ENCODE measurements at places on chromosomes 4 and X. TPM values are rescaled to one million over a fixed set of nuclear protein-coding genes. Genes with fewer than 3 reads are reported as not detected.
A peak's percentile ranks its signal among the peaks of the same experiment; 100 is the strongest.

- no peaks in the 10 kb centered on the region for H3K36me3 ChIP-seq
- H3K4me1 ChIP-seq: peaks cover 12% of the 10 kb centered on the region
- no peak overlapping the region for H3K4me3 ChIP-seq
- no peaks in the 10 kb centered on the region for H3K27me3 ChIP-seq
These were observed 11.9 kb upstream of the ZNF157 start for GRCh38 chrX:47358387-47359065.

Gene TLR2
- total RNA-seq: 3.5 TPM

- H3K27ac ChIP-seq: no peak overlapping the region
- DNase-seq: no peak
- H3K36me3 ChIP-seq: no peaks in the 10 kb centered on the region
- no peaks in the 10 kb centered on the region for H3K27me3 ChIP-seq
These were observed 44.3 kb upstream of the DCLK2 start for GRCh38 chr4:150033901-150034300.

Gene GAGE12F
- not detected for total RNA-seq

Gene FAM133A
- total RNA-seq: not detected

Gene ITM2A
- total RNA-seq: 169 TPM

DNA sequence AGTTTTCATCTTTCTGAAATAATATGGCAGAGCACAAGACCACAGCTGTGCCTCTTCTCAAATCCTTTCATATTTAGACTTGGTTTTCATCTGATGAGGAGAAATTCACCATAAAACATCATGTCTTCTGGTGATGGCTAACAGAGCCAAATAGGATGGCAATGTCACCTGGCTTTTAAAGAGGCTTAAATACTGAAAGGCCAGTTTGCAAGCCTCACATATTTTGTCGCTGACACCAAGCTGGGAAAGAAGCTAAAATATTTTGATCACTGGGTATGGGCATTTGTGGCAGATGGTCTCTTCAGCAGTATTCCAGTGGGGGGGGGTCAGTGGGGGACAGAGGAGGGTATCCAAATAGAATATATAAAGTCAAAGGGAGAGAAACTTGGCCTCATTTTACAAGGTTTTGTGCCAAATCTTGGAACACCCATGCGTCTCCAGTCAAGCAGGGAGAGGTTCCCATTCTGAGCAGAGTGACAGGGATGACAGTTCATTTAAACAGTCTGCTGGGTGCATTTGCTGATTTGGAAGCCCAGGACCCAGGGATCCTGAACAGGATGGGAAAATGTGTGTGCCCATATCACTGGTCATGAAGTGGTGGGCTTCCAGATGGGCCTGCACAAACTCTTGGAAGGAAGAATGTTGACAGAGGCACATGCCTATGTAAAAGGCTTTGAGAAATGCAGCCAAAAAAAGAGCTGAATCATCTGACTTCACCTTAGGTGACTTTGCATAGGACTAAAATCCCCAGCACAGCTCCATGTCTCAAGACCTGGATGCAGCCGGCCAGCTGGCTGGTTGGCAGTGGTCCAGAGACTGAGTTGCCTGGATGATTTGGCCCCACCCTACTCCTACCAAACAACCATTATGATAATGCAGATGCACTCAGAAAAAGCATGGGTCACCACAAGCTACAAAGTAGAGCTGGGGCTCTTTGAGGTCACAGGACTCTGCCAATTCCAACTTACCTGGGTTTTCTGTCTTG lies 484.4 kb upstream of the NR3C2 start:
- no peaks in the 10 kb centered on the region for H3K4me1 ChIP-seq
- H3K27ac ChIP-seq: no peak overlapping the region

GRCh38 chr4:147220833-147221232 lies 260.1 kb upstream of the EDNRA start:
- no peak overlapping the region for H3K27ac ChIP-seq
- no peaks in the 10 kb centered on the region for H3K4me1 ChIP-seq
- no peaks in the 10 kb centered on the region for H3K36me3 ChIP-seq
- H3K27me3 ChIP-seq: no peaks in the 10 kb centered on the region
- H3K4me3 ChIP-seq: no peak overlapping the region

GRCh38 chr4:112739442-112739841 lies 102.5 kb downstream of the LARP7 start:
- no peak for DNase-seq
- no peak overlapping the region for H3K27ac ChIP-seq
- H3K4me3 ChIP-seq: no peak overlapping the region
- H3K36me3 ChIP-seq: no peaks in the 10 kb centered on the region

GRCh38 chr4:8597791-8598190 lies 5.2 kb downstream of the CPZ start:
- no peaks in the 10 kb centered on the region for H3K4me1 ChIP-seq
- H3K36me3 ChIP-seq: no peaks in the 10 kb centered on the region
- no peaks in the 10 kb centered on the region for H3K27me3 ChIP-seq
- no peak overlapping the region for H3K27ac ChIP-seq

GRCh38 chrX:82041034-82041433 lies 839.1 kb downstream of the SH3BGRL start:
- no peaks in the 10 kb centered on the region for H3K36me3 ChIP-seq
- no peaks in the 10 kb centered on the region for H3K4me1 ChIP-seq
- no peak overlapping the region for H3K27ac ChIP-seq
- no peak for DNase-seq

Gene CT45A10
- total RNA-seq: not detected

GRCh38 chr4:100895556-100896197 lies 377.9 kb upstream of the EMCN start:
- peak overlapping the region; percentile 42 for H3K4me3 ChIP-seq
- no peaks in the 10 kb centered on the region for H3K36me3 ChIP-seq
- H3K27me3 ChIP-seq: no peaks in the 10 kb centered on the region
- peak overlapping the region; percentile 40 for H3K27ac ChIP-seq
- DNase-seq: peak; percentile 36

DNA sequence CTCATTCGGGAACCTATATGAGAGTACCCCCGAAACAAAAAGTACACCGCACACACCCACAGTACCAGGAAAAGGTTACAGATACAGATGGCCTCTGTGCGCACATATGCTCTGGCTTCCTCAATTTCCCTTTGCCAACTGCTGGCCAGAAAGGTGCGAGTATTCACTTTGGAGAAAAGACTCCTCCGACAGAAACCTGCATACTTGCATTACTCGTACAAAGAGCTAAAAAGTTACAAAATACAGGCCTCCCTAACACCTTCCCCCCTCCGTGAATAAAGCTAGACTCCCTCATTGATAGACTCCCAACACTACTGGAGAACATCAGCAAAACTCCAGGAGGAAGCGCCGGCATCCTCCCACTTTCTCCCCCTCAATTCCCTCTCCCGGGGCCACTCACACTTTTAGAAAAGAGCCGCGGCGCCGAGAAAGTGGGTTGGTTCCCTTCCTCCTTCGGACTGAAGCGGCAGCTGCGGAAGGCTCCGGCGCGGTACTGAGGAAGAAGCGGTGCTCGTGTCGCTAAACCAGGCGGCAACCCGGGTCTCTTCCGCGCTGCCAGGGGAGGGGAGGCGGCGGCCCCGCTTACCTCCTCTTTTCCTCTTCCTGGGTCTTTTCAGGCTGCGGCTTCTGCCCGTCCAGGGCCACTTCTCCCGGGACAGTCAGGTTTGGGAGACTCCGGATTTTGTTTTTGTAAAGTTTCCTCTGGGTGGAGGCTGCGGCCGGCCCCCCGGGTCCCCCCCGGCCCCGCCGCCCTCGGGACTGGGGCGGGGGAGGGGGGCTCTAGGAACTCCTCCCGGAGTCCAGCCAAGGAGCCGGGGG lies 1.1 kb downstream of the FBXW7 start:
- peaks cover 71% of the 10 kb centered on the region for H3K4me1 ChIP-seq
- H3K27me3 ChIP-seq: no peaks in the 10 kb centered on the region
- peaks cover 6% of the 10 kb centered on the region for H3K36me3 ChIP-seq
- H3K4me3 ChIP-seq: peak overlapping the region; percentile 64
- peak; percentile 59 for DNase-seq
- peak overlapping the region; percentile 87 for H3K27ac ChIP-seq

DNA sequence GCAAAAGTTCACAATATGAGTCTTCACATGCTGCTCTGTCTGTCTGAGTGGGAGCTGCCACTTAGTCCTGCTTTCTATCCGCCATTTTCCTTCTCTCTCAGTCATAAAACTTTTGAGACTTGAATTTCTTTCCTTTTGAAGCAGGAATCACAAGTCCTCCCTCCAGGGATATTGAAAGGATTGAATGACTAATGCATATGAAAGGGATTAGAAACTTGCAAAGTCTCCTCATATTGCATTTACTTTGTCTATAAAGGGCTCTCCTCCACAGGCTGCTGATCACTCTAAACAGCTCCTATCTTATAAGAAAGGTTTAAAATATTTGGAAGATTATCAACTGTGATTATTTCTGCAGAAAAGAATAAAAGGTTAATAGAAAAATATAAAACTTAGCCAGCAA lies 879.1 kb downstream of the ARAP2 start:
- DNase-seq: no peak
- H3K4me3 ChIP-seq: no peak overlapping the region
- no peaks in the 10 kb centered on the region for H3K36me3 ChIP-seq
- no peak overlapping the region for H3K27ac ChIP-seq
- H3K27me3 ChIP-seq: no peaks in the 10 kb centered on the region

GRCh38 chr4:168421671-168422070 lies 58.6 kb downstream of the DDX60L start:
- DNase-seq: no peak
- H3K4me1 ChIP-seq: no peaks in the 10 kb centered on the region
- no peak overlapping the region for H3K4me3 ChIP-seq
- H3K27me3 ChIP-seq: no peaks in the 10 kb centered on the region
- H3K27ac ChIP-seq: no peak overlapping the region

DNA sequence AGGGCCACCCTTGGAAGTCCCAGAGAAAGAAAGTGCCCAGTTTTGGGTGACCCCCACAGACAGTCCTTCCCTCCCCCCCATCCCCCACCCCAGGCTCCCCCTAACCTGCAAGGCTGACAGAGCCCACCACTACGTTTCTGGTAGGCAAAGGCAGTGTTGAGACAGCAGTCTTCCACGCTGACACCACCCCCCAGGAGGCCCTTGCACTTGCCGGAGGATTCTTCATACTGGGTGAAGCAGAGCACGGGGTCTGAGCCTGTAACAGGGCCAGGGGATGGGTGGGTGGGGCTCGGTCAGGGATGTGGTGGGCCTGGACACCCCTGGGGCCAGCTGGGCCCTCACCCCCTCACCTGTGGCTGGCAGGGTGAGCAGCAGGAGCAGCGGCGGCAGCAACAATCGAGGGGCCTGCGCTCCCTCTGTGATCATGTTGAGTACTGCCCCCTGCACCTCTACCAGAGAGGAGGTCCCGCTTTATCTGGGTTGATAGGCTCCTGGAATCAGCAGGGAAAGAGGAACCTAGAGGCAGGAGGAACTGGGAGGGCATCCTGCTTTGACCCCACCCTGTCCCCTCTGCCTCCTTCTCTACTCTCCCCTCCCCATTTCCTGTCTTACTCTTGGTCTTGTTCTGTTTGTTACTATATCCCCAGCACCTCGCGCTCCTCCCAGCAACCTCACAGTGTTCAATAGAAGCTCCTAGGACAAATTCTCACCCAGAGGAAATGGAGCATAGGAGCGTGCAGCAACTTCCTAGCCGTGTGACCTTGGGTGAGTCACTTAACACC lies at the start of gene CFP:
CFP (minus strand) TSS at position 512 of the 782 bp plus-strand sequence; CDS start at position 426, 86 bp downstream.
- H3K27ac ChIP-seq: peak within 1 kb of the TSS; percentile 21
- peak; percentile 24 for DNase-seq
- no peaks in the 10 kb centered on the region for H3K27me3 ChIP-seq
- peak within 1 kb of the TSS; percentile 30 for H3K4me3 ChIP-seq

Gene TBC1D1
- total RNA-seq: 44.8 TPM

Gene NDP
- total RNA-seq: not detected

Measured in CD4-positive, alpha-beta memory T cell (primary cell).